ENCODE measurements at places on chromosomes 16 and 17.
A peak's percentile ranks its signal among the peaks of the same experiment; 100 is the strongest.

DNA sequence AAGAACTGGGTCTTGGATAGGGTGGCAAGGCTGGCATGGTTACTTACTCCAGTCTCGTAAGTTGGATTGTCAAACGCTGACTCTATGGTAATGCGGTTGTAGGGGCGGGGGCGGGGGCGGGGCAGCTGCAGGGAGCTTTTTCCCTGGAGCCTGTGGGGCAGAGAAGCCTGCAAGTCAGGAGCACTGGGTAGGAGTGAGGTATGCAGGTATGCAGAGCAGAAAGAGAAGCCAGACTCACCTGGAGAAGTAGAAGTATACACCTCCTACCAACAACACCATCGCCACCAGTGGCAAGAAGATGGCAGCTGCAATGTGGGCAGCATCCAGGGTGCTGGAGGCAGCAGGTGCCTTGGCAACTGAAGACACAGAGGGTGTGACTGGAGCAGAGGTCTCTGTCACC is 4.8 kb upstream of the PHF12 start:
- DNase-seq, result no peak

DNA sequence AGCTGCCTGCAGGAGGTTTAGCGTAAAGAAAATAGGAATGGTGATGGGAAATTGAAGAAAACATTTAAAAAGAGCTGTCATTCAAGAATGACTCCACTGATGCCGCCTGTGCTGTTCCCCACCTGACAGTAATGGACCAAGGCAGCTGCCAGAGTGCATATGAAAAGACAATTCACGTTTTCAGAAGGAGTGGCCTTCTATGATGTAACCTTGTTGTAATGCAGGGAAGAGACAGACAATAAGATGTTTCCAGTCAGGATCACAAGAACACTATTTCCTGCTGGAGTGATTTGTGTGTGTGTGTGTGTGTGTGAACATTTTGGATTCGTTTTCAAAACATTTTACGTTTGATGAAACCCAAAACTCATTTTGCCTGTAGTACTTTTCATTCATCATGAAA is 203.7 kb downstream of the LGALS9B start:
- peak; percentile 26 for DNase-seq

DNA sequence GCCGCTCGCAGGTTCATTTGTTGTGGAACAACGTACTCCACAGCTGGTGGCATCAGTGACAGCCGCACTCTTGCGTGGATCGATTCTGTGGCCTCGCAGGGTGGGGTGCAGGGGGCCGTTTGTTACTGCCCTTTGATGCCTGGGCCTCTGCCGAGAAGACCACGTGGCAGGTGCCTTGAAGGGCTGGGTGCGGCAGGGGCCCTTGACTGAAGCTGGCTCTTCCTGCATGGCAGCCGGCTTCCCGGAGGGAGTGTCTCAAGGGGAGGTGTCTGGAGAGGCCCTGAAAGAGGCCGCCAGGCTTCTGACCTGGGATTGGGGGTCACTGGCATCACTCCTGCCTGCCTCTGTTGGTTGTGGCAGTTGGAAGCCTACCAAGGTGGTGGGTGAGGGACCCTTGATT is 43.8 kb downstream of the TBCD start:
- no peak for DNase-seq

DNA sequence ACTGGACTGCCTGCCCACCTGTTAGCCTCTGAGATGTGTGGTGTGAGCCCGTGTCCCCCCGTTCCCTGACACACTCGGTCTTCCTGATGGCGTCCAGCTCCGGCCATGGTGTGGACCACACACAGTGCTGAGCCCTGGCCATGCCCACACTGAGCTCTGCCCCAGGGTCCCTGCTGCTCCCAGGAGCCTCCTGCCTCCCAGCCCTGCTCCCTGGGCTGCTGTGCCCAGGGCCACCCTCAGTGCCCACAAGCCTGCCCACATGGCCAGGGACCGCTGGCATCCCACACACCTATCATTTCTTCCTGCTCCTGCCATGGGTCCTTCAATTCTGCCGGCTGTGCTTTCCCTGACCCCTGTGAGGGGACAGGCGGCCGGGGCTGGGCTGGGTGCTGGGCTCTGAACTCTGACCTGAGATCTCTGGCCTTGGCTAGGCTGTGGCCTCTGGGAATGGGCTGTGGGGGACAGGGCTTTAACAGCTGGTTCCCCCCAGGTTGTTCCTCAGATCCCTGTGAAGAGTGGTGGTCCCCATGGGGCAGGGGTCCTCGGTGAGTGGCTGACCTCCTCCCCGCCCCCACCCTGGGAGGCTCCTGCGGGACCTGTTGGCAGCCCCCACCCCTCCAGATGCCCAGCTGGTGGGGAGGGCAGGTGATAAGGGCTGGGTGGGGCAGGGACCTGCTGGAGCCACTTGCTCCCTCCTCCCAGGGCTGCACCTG is 4.0 kb downstream of the CEMP1 start:
- DNase-seq, result no peak

DNA sequence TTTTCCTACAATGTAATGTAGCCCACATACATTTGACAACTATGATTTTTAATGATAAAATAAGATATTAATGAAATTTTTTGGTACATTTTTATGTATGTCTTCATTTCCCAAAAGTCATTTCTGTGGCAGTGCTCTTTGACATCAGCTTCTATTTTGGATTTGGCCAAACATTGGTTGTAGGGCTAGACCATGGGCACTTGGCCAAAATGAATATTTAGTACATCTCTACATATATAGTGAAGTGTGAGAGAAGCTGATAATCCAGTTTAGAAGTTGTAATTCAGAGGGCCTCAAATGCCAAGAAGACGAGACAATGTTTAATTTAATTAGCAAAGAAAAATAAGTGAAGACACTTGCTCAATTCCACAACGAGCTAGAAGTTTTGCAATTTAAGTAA is 724.9 kb upstream of the SOX9 start:
- DNase-seq, result no peak

Data from BJ (cell line).